ENCODE measurements at places on chromosomes 1 and 21.

DNA sequence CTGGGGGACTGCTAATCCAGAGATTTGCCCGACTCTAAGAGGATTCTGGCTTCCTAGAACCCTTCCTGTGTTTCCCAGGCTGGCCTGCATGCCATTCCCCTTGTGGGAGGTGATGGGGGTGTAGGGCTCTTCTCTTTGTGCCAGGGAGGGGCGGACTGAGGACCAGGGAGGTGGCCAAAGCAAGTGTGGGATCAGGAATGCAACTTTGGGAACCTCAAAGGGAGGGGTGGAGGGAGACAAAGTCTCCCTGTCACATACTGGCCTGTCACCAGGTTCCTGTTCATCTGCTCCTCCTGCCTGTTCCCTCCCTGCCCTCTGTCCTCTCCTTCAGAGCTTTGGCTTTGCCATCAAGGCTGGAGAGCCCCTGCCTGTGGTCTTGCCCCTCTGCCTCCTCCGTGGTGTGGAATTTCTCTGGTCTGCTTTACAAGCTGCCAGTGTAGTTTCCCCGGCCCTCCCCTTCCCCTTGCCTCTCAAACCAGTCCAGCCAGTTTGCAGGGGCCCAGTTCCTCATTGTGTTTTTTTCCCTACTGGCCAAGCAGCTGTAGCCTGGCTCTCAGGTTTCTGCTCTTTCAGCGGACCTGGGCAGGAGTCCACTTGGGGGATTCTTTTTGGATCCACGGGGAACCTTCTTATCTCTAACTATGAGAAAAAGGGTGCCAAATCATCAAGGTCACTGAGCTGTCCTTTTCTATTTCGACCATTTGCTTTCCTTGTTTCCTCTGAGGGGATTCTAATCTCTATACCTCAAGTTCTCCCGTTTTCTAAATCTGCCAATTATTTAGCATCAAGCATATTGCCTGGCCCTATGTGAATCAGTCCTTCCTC lies 1.8 kb downstream of the CGN start:
- no peak for DNase-seq

- DNase-seq = no peak
Observed at GRCh38 chr1:35507947-35508346, 49.3 kb downstream of the KIAA0319L start.

- no peak for DNase-seq
Observed at GRCh38 chr1:25485536-25486411, 55.1 kb downstream of the MACO1 start.

GRCh38 chr1:15519625-15520024 lies 4.4 kb downstream of the CASP9 start:
- no peak for DNase-seq

GRCh38 chr1:154290921-154291320 lies 18.5 kb downstream of the HAX1 start:
- no peak for DNase-seq

- DNase-seq = no peak
Observed at GRCh38 chr1:101738475-101738874, 258.3 kb downstream of the OLFM3 start.

- DNase-seq = no peak
Observed at GRCh38 chr1:121546830-121547591, 362.2 kb downstream of the SRGAP2C start.

DNA sequence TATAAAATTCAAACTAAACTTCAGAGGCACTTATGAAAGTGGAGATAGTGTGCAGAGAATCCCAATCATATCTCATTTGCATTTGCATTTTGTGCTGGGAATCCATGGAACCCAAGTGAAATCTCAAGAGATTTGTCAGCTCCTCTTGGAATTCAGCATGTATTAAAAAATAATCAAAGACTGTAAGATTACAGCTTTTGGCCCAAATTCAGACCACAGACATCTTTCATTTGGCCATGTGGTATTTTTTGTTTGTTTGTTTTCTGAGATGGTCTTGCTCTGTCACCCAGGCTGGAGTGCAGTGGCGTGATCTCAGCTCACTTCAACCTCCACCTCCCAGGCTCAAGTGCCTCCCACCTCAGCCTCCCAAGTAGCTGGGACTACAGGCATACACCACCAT lies 3.8 kb upstream of the CACYBP start:
- DNase-seq = no peak

DNA sequence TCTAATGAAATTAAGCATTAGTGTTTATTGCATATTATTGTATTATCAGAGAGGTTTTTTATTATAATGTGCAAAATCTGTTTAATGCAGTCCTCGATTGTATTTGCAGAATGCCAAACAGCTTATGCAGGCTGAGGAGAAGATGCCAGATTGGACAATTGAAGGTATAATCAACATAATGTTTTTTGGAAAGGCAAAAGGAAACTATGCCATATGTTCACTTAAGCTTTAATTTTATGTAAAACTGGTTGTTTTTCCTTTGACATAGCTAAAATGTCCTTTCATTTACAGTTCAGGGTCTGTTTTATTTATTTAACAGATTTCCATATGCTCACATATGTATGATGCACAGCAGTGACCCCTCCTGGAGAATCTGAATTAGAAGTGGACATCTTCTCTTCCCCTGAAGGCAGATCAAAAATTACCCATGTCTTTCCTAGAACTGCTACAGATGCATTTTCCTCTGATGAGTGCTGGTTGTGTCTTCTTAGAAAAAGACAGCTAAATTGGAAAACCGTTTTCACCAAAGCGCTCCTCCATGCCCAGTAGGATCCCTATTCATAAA lies 143.5 kb upstream of the USH2A start:
- DNase-seq = no peak

DNA sequence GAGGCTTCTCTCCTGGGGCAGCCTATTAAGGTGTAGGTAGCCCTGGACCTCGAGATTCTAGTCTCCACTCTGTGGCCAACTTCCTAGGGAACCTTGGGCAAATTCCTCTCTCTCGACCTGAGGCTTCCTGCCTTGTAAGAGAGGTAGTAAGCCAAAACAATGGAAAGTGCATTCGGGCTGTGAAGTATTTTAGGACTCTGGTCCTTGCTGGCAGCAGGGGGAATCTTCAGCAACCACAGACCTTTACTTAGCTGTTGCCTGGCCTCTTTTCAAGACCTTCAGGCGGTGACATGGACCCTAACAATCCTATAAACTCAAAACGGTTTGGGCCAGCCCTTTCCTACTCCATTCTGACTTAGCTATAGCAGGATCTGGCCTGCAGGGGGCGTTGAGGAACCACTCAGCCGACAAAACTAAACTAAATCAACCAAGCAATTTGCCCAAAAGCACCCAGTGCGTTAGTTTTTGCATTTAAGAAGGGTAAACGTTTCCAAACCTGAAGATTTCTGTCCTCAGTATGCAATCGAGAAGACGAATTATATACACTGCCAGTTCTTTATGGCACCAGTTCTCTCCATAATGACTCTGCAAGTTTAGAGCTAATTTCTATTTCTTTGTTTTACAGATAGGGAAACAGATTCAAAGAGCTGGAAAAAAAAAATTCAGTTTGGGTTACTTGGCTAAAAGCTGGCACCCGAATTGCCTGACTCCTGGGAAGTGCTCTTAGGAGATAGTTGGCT lies 10.9 kb upstream of the SESN2 start:
- DNase-seq = peak; percentile 77

DNA sequence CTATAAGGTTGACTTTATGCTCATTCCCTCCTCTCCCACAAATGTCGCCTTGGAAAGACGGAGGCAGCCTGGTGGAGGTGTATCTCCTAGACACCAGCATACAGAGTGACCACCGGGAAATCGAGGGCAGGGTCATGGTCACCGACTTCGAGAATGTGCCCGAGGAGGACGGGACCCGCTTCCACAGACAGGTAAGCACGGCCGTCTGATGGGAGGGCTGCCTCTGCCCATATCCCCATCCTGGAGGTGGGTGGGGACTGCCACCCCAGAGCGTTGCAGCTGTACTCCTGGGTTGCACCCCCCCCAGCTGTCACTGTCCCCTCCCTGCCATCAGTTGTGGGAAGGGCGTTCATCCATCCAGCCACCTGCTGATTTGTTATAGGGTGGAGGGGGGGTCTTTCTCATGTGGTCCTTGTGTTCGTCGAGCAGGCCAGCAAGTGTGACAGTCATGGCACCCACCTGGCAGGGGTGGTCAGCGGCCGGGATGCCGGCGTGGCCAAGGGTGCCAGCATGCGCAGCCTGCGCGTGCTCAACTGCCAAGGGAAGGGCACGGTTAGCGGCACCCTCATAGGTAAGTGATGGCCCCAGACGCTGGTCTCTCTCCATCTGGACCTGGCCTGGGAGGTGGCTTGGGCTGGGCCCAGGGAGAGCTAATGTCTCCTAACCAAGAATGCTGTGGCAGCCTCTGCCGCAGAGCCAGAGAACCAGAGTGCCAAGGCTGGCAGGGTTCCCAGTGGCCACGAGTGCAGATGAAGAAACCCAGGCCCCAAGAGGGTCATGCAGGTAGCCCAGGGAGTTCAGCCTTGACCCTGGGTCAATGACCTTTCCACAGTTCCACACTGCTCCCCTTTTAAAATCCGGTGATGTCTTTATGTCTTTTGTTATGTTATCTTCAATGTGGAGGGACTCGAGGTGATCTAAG lies 13.1 kb downstream of the PCSK9 start:
- no peak for DNase-seq

- DNase-seq = no peak
Observed at GRCh38 chr1:26710811-26711210, 15.0 kb downstream of the ARID1A start.

- no peak for DNase-seq
Observed at GRCh38 chr1:179052776-179053175, 27.1 kb downstream of the FAM20B start.

DNA sequence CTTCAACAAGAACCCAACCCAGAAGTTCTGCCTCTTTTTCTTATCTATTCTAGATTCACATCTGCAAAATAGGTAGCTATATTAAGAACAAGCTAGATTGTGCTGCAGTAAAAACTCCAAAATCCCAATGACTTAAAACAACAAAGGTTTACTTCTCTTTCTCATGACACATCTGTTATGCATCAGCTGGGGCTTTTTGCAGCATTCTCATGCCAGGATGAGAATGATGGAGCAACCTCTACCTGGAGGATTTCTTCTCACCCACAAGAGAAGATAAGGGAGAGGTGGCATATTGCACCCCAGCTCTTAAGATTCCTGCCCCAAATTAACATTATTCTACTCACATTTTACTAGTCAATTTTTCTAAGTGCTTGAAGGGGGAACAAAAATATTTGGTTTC lies 152.3 kb upstream of the SPAG17 start:
- no peak for DNase-seq

DNA sequence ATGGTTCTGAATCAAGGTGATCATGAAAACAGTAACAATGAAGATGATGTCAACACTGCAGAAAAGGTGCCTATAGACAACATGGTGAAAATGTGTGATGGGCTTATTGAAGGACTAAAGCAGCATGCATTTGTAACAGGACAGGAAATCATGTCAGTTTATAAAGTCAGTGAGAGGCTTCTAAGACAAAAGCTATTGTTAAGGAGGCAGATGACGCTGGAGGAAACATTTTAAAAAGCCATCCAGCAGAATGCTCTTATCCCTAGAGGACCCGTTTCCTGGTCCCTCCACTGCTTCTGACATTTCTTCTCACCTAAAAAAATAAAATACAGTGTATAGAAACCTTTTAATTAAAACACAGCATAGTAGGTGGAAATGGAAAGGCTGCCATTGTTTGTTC lies 40.9 kb downstream of the CYYR1 start:
- DNase-seq = no peak

DNA sequence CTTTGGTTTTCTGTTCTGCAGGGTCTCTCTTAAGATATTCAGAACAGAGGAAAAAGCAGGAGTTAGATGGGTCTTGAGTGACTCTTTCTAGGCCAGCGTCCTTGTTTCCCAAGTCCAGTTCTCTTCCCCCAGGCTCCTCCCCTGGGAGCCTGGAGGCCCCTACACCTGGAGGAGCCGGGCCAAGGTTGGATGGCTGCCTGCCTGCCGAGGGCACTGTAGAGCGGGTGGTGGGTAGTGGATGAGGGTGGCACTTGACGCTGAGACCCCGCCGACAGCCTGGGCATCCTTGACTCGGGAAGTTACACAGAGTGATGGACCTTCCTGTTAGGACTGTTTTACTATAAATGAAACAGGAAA lies 17.4 kb upstream of the KANK4 start:
- no peak for DNase-seq

DNA sequence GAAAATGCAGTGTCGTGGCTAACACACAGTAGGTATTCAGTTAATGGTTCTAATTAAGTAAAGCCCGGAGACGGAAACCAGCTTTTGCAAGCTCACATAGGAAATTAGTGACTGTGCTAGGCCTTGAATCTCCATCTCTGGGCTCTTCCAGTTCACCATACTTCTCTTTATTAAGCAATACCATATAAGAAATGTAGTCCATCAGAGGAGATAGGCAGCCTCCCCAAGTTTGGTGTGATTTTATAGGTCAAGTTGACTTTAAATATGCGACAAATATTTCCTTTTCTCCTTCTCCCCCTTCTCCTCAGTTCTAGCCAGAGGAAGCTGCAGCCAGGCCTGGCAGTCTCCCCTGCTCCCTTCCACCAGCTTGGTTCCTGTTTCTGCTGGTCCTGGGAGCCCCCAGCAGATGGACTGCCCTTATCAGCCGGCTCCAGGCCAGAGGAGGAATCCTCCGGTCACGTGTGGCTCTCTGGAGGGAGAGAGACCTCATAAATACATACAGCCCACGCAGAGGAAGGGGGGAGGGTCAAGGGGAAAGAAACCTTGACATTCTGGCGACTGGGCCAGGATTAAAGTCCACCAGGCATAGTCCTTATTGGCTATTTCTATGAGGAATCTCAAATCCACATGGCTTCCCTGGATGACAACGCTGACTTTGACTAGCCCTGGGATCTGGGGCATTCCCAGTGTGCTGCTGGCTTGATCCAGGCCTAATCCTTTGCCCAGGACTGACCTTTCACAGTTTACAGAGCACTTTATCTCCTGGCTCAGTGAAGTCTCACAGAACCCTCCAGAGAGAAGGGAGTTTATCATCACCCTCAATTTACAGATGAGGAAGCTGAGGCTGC lies 115.1 kb upstream of the JUN start:
- DNase-seq = no peak

DNA sequence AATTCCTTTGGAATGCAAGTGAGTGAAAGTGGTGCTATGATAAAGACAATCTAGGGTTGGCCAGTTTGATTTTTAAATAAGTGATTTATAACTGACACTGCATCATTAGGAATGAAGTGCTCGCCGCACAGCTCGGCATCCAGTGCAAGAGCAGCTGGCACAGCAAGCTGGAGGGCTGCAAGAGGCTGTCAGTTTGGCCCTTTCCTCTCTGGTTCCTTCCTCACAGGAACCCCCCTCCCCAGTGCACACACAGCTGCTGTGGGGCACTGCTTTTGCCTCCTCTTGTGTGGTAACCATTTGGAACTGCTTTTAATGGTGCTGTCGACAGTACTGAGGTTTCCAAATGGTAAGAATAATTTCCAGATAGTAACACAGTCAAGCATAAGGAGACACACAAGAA lies 10.4 kb upstream of the BCAR3 start:
- no peak for DNase-seq

GRCh38 chr1:233714631-233715217 lies 100.8 kb downstream of the KCNK1 start:
- no peak for DNase-seq

- DNase-seq = no peak
Observed at GRCh38 chr1:208071435-208072031, 160.6 kb upstream of the CD34 start.

DNA sequence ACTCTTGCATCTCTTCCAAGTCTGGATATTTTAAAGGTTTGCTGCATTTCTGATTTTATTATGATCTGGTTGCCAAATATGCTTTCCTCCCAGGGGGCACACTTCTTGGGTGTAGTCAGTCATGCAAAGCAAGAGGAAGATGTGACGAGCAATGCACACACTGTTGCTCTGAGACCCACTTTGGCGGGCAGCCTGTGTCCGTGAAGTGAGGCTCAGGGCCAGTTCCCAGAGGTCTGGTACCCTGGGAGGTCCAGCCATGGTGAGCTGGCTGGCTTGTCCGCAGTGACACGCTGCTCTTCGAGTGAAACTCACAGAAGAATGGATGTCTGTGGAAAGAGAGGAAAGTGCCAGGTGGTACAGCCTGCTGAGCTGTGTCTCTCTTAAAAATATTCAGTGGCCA lies 52.8 kb upstream of the EDN2 start:
- no peak for DNase-seq
